ENCODE measurements at places on chromosomes 3 and 15.

- no peak for DNase-seq
These were observed 1248.4 kb downstream of the NSUN3 start for GRCh38 chr3:95311272-95311671.

- no peak for DNase-seq
These were observed 9.2 kb upstream of the MCCC1 start for GRCh38 chr3:183108470-183108869.

- no peak for DNase-seq
These were observed 18.6 kb downstream of the FAM174B start for GRCh38 chr15:92636908-92637481.

GRCh38 chr15:94523873-94524272, 292.5 kb downstream of the MCTP2 start:
- no peak for DNase-seq

DNA sequence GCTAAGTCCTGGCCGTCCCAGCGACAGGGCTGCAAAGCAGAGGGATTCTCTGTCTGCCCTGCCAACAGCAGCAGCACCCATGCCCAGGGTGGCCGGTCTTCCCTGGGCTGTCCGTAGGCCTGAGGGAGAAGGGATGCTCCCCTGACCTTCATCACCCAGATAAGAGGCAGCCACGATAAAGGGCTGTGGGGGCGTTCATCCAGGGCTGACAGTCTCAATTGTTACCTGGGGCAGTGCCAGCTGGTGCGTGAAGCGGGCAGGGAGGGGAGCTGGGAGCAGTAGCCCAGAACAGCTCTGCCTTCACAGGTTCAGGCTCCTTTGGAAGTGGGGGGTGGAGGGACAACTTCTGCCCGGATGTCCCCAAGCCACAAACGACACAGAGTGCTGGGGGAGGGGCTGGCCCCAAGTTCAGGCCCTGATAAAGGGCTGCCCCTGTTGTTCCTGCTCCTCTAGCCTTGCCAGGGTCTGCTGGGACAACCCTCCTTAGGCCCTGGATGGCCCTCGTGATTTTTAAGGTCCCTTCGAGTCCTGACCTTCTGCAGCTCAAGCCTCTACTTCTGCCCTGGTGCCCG, 94.7 kb downstream of the RAB11A start:
- peak; percentile 20 for DNase-seq

- DNase-seq: no peak
These were observed 48.6 kb upstream of the CAPN7 start for GRCh38 chr3:15157441-15157840.

GRCh38 chr3:192883512-192883911, 34.1 kb downstream of the MB21D2 start:
- DNase-seq: no peak

DNA sequence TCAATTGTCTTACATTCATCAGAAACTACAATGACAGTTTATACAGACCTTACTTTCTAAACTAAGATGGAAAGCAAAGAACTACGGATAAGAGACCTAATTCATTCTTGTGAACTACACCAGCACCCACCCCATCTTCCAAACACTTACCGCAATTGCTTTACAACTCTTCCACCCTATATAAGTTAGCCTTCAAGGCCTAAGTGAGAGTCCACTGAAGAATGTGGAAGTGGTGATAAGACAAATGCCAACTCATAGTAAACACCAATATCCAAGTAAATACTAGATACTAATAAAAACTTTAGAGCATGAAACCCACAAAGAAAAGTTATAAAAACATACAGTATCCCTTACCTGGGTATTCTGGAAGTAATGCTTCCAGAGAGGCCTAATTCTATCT, 13.6 kb downstream of the ARF4 start:
- peak; percentile 41 for DNase-seq

- peak; percentile 33 for DNase-seq
These were observed 11.0 kb downstream of the LYSMD2 start for GRCh38 chr15:51726302-51727073.

Data from hematopoietic multipotent progenitor cell treated with erythropoietin and hydrocortisone succinate and interleukin-3 and kit ligand, for 4 days (in vitro differentiated cells).